Daoy (cell line): ENCODE measurements at places on chromosomes 5 and 9. TPM values are rescaled to one million over a fixed set of nuclear protein-coding genes. Genes with fewer than 3 reads are reported as not detected.

The HAVCR2 gene
- total RNA-seq: 0.12 and 0.97 TPM in 2 replicates

The ENTPD2 gene
- total RNA-seq: not detected in 2 replicates

The FBP2 gene
- not detected in 2 replicates for total RNA-seq

DNA sequence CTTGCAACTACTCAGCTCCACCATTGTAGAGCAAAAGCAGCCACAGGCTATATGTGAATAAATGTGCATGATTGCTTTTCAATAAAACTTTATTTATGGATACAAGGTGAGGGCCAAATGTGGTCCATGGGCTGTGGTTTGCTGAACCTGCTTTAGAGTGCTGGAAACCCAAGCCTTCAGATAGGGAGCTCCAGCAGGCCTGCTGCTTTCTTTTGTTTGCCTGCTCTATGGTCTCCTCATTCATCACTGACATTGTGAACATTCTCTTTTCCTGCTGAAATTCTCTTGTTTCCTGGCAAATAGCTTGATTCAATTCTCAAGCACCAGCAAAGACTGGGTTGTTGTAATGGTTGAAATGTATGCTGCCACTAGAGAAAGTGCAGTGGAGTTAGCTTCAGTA lies 26.0 kb downstream of the EGFLAM start:
- DNase-seq: no peak

GRCh38 chr9:122159925-122160246 lies 178 bp downstream of the MORN5 start:
- DNase-seq: no peak
